ENCODE measurements at places on chromosomes 1 and 21.

DNA sequence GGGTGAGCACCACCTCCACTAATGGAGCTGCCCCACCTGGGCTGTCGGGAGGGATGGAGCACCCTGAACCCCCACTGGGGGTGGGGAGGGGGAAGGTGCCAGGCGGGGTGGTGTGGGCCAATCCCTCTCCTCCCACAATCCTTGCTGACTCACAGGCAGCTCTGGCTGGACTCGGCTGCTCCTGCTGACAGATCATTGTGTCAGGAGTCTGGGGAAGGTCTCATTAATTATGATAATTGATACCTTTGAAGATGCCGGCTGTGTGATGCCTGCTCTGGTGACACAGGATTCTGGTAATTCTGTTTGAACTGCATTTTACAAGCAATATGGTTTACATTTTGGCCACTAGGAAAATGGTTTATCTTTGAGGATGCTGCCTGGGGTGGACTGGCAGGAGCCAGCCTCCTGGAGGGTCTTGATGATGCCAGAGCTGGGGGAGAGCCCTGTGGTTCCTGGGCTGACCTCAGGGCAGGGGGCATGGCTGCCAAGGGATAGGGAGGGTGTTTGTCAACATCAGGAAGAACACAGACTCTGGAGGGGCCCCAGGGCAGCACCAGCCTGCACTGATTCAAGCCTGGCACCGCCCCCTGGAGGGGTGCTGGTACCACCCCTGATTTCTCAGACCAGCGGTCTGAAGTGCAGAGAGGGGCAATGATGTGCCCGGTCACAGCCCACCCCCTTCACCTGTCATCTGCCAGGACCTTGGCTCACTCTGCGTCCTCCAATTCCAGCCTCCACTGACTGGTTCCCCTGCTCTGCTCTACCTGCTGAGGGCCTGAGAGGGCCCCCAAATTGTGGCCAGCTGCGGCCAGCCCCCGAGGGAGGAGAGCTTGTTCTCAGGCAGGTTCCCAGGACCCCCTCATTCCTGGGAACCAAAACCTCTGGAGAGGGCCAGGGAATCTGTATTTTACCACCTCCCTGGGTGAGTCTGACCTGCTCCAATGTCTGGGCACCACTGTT lies 338.8 kb downstream of the MATN1 start:
- DNase-seq, result no peak

DNA sequence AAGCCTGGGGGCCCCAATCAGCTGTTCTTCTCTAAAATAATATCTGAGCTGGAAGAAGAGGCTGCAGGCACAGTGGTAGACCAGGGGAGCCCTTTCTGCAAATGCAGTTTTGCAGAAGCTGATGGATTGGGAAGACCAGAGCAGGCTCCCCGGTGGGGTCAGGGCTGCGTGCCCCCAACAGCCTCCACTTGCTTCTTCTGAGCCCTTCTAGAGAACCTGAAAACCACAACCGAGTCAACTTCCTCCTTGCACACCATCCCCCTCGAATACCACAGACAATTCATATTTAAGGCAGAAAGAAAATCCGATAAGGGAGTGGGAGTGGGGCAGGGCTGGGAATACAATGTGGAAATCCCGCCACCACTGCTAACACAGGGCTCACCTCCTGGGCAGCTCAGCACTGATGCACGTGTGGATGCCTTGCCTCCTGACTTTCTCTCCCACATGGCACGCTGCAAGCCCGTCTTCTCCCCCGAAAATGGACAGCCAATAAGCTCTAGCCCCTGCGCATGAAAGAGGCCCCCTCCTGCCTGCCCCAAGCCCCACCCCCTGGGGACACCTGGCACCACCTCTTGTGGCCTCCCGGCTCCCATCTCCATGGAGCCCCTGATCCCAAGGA lies 25.4 kb upstream of the ALDH4A1 start:
- no peak for DNase-seq

GRCh38 chr1:108503062-108503733 lies 53.1 kb downstream of the NBPF6 start:
- DNase-seq, result no peak

- no peak for DNase-seq
These were observed 1.2 kb downstream of the CAMK2N1 start for GRCh38 chr1:20484519-20485462.

- DNase-seq, result no peak
These were observed 9.8 kb downstream of the SCMH1 start for GRCh38 chr1:41232305-41232704.

- no peak for DNase-seq
These were observed 167.2 kb downstream of the RUNX1 start for GRCh38 chr21:34881839-34882371.

- DNase-seq, result no peak
These were observed 8.6 kb upstream of the IL20 start for GRCh38 chr1:206856674-206857464.

DNA sequence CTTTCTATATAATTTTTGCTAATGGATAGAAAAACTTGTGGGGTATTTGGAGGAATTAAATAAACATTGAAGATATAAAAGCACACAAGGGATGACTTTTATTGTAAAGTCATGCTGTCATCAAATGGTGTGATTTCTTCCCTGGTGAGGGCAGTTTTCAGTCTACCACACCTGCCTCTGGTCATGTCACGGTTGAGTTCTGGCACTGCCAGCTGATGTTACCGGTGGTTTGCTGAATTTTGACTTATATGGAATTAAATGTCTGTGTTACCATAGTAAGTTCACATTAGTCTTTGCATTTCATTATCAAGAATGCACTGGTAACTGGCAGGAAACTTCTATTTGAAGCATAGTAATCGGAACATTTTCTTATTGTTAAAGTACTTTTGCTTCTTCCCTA lies 13.4 kb downstream of the S1PR1 start:
- no peak for DNase-seq

DNA sequence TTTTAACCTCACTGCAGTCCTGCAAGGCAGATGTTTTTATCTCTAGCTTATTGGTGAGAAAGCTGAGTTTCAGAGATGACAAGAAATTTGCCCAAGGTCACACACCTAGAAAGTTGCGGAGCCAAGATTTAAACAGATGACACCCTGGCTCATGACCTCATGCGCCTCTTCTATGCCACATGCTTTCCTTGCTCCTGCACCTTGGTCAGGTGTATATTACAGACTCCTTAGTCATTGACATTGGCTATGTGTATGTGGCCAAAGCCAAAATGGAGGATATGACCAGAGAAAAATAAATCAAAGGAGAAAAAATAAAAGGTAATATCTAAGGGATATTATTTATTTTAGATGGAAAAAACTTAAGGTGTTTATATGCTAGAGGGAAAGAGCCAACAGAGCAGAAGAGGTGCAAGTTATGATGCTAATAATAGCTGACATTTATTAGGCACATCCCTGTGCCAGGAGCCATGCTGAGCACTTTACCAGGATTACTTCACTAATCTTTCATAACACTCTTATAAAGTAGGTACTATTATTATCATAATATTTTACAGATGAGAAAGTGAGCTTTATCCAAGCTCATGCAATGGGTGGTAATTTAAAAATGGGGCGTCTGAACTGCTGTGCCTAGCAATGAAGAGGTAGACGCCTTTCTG lies 13.8 kb upstream of the MYOC start:
- DNase-seq, result no peak
